ENCODE measurements at places on chromosomes 5 and 9.

DNA sequence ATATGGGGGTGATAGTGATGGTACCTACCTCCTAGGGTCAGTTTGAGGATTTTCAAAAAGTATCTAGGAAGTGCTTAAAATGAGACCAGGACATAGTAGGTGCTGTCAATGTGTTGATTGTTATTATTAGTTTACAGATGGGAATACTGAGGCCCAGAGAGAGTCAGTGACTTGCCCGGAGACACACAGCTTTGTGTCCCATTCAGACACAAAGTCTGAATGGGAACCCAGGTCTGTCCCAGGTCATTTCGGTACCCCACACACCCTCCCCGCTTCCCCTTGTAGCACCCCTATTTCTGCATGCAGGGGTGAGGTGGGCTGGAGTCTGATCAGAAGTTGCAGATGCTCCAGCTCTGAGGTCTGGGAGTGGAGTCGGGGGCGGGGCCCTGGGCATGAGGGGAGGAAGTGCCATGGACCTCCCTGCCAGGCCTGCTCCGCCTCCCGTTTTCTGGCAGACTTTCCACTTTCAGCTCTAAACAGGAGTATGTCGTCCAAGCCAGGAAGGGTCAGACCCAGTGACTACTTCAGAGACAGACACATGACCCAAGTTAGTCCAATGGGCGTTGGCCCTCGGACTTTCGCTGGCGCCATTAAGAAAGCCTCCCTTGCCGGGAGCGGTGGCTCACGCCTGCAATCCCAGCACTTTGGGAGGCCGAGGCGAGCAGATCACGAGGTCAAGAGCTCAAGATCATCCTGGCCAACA is 3.2 kb upstream of the DBN1 start:
- DNase-seq, result no peak

DNA sequence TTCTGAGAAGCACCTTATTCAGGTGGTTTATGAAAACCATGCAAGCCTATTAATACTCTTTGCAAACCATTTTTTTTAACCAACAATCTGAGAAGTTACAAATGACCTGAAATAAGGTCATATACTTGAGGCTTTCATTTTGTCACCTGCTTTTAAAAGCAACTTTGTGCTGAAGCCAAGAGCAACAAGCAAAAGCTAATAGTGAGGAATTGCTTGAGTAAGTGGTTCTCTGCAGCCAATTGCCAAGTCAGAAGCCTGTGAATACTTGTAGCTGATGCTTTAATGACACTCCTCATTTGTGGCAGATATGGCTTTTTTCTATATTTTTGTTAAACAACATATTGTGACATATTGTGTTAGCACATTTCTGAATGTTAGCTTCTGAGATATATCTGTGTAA is 126.7 kb upstream of the ZNF608 start:
- DNase-seq, result no peak

DNA sequence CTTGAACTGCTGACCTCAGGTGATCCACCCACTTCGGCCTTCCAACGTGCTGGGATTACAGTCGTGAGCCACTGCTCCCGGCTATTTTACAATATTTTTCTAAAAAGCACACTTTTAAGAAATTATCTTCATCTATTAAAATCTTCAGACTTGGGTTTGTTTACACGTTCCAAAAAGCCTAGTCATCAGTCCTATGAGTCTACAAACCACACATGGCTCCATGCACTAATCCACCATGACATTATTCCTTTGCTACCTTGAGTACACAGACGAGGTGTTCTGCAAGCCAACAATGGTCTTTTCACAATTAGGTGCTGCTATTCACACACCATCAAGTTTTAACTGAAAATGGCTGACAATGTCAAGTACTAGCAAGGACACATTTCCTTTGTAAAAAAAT is 41.0 kb downstream of the TRPM6 start:
- no peak for DNase-seq

DNA sequence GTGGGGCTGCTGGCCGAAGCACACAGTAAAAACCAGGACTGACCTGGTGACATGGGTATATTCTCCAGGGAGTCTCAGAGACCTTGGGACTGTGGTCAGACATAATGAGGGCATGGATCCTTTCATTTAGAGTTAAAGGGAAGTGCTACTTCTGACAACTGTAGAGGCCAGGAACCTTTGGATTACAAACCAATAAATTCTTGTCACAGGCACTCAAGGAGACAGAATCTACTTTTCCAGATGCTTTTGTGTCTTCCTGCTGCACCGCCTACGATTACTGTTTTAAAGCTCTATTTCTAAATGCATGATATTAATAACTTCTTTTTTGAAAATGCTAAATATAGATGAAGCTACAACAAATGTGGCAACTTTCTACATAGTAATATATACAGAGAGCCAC is 106.5 kb upstream of the LPAR1 start:
- no peak for DNase-seq

DNA sequence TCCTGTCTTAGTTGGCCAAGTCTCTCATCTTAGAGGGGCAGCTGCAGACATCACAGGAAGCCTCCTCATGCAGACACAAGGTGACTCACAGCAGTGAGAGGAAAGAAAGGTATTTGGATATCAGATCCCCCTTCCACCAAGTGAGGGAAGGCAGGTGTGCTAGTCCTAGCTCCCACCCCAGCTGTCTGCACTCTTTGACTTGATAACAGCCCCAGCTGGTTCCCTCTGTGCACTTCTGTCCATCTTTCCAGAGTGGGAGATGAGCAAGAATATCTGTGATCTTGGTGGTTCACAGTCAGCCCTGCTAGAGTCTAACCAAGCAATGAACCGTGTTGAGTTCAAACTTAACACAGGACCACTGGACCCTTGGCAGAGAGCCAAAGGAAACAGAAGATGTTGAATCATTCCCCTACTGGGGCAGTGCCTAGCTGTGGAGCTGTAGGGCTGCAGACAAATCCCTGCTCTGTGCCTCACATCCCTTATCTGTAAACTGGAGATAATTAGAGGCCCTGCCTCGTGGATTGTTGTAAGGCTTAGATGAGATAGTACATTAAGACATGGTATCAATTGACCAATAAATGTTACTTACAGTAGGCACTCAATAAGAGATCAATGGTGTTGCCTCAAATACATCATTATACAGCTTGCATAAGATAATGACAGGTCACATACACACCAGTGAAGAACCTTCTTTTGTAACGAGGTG is 39.1 kb downstream of the SH3RF2 start:
- no peak for DNase-seq

DNA sequence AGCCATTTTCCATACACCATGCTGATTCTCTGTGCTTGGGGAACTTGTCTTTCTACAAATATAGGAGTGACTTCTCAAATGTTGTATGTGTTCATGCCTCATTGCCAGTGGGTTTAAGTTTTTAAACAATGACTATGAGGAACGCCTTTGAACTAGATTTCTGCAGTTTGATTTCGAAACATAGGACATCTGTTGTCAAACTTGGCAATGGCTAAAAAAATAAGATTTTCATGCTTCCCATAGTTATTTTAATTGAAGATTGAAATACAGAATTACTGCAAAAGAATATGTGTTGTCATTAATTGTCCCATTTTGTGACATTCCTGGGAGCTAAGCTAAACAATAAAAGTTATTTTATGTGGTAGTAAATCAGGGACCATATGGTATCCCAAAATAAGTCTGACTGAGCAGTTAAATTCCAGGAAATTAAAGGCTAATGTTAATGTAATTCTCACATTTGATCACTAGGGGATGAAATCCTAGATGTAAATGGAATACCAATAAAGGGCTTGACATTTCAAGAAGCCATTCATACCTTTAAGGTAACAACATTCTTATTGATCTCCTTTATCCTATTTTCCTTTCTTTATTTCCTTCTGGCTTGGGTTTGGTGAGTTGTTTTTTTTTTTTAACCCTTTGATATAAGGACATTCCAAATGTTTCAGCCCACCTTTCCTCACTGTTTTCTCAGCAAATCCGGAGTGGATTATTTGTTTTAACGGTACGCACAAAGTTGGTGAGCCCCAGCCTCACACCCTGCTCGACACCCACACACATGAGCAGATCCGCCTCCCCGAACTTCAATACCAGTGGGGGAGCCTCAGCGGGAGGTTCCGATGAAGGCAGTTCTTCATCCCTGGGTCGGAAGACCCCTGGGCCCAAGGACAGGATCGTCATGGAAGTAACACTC is 116.7 kb downstream of the GOLPH3 start:
- no peak for DNase-seq

DNA sequence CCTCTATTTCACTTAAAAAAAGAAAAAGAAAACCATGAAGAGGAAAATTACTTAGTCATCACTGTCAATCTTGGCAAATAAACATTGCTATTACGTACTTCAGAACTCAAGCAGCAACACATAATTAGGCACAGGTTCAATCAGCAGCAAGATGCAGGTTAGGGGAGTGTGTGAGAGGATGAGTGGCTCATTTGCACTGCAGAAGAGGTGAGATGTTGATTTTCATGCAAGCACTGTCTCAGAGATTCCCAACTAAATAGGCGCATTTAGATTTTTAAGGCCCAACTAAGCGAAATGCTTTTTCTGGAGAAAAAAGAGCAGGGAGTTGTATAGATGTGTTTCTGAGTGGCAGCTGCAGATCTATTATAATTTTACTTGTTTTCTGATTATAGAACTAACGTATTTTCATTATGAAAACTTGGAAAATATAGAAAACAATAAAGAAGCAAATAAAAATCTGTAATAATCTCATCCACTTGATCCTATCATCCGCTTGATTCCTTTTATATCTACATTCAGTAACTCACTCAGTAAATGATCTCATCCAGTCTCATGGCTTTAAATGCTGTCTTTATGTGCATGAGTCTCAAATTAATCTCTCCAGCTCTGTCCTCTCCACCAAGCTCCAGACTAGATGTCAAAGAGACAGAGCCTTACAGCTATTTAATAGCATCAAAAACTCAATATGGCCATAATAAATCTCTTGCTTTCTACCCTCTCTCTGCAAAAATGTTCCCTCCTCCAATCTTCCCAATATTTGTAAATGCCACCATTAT is 162.5 kb downstream of the ZNF462 start:
- DNase-seq, result no peak

GRCh38 chr9:114205171-114206015 is 50.1 kb downstream of the COL27A1 start:
- DNase-seq, result no peak

- no peak for DNase-seq
Observed at GRCh38 chr5:155050384-155051019, 36.9 kb downstream of the KIF4B start.

DNA sequence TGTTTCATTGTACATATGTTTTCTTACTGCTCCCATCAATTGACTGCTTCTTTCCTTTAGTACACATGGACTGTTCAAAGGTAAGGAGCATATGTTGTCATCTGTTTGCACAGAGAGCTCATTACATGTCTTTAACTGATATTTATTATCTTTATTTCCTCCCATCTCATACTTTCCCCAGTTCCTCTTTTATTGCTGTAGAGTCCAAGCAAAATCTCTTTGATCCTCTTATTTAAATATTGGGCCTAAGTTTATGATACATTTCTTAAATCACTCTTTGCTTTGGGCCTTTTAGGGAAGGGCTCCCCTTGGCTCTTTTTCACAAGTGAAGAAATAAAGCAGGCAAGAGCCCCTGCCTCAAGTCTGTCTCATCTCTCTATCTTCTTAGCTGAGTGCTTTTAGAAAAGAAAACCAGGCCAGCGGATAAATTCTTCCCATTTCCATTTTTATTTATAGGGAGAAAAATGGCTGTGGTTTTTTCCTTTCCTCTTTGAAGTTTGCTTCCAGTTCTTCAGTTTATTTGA is 152.4 kb downstream of the DOCK2 start:
- DNase-seq, result no peak

- no peak for DNase-seq
Observed at GRCh38 chr9:115838417-115838816, 315.2 kb upstream of the PAPPA start.

DNA sequence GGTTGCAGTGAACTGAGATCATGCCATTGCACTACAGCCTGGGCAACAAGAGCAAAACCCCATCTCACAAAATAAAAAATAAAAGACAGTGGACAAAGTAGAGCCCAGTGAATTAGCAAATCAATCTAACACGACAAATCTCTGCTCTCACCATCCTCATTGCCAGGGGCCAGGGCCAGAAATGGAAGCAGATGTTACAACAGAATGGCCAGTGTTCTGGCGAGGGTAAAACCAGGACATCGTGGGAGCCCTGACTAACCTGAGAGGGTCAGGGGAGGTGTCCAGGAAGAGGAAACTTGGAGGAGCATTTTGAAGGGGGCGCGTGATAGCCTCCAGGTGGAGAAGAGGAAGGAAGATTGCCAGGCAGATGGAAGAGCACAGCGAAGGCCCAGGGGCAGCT is 58.4 kb downstream of the NEURL1B start:
- no peak for DNase-seq

DNA sequence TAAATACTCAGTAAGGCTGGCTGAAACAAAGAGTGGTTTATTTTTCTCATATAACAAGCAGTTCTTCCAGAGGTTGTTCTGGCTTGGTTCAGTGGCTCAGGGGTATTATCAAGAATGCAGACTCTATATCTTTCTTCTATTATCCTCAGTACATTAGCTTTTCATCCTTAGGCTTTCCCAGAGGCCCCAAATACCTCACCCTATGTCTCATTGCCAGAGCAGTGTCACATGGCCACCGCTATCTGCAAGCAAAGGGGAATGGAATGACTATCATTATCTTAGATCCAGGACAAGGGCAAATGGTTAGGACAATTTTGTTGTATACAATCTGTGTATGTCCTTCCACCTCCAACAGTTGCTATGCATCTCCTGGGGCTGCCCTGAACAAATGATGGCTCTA is 69.0 kb upstream of the SNX2 start:
- DNase-seq, result no peak

DNA sequence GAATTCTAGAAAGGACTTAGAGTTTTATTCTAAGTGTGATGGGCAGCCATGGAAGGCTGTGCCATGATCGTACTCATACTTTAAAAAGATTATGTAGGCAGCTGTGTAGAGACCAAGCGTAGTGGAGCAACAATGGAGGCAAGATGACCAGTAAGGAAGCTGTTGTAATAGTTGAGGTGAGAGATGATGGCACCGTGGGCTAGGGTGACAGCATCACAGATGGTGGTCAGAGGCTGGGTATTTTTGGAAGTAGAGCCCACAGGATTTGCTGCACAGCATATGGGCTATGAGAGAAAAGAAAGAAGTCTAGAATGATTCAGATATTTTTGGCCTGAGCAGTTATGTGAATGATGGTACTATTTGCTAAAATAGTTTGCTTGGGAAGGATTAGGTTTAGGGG is 7.7 kb downstream of the ARHGAP26 start:
- no peak for DNase-seq

DNA sequence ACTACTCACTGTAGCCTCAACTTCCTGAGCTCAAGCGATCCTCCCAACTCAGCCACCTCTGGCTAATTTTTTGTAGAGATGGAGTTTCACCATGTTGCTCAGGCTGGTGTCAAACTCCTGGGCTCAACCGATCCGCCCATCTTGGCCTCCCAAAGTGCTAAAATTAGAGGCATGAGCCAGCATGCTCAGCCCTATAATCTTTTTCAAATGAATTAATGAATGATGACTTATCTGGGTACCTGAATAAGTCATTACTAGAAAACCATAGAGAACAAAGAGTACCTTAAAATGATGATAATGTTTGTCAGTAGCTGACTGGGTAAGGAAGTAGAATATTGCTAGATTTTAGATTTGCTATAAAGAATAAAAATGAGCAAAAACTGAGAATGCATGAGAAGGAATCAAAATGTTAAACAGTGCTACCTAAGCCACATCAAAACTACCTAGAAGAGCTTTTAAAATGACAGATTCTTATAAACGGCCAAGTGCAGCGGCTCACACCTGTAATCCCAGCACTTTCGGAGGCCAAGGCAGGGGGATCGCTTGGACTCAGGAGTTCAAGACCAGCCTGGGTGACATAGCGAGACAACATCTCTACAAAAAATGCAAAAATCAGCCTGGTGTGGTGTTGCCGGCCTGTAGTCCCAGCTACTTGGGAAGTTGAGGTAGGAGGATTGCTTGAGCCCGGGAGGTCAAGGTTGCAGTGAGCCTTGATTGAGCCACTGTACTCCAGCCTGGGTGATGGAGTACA is 13.6 kb downstream of the FNBP1 start:
- DNase-seq, result no peak
